Skeletal muscle tissue (tissue), 5 donors: ENCODE measurements at places on chromosomes 13 and 19. TPM values are rescaled to one million over a fixed set of nuclear protein-coding genes. Genes with fewer than 3 reads are reported as not detected.

RTBDN gene
- total RNA-seq: not detected

RASAL3 gene
- 0.52 TPM for total RNA-seq

ENOX1 gene
- 11.5 TPM for total RNA-seq

NALCN gene
- 1.0 TPM for total RNA-seq

MEIOSIN gene
- not detected for total RNA-seq
